ENCODE measurements at places on chromosomes 6 and 20.

DNA sequence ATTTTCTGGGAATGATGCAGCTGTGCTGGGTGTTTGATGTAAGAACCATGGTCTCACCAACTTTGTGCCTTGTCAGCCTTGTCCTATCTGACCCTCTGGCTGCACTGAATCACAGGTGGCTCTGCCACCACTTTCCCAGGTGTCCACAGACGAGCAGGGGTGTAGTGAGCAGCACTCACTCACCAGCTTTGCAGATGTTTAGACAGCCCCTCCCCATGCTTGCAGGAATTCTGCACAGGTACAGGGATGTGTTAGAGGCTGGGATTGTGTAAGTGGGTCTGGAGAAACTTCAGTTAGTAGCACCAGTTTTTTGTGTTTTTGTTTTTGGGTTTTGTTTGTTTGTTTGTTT lies 88.2 kb upstream of the NAA20 start:
- no peak for DNase-seq

GRCh38 chr6:4185846-4186245 lies 50.5 kb upstream of the ECI2 start:
- DNase-seq, result no peak

- no peak for DNase-seq
These were observed 37.0 kb downstream of the DYNLT1 start for GRCh38 chr6:158607411-158608170.

DNA sequence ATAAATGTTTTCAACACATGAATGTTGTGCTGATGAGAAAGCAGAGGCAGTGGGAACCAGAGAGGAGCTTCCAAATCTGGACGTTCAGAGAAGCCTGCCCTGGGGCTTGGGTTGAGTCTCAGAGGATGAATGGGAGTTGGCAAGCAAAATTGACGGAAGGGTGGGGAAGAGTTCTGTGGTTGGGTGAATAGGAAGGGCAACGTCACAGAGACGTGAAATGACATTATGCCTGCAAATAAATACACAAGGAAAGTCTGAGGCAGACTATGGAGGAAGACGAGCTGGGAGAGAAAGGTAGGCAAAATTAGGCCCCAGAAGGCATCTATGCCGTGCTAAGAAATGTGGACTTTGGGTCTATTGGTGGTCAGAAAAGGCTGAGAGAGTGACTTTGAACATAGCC lies 25.2 kb upstream of the SGK1 start:
- no peak for DNase-seq

DNA sequence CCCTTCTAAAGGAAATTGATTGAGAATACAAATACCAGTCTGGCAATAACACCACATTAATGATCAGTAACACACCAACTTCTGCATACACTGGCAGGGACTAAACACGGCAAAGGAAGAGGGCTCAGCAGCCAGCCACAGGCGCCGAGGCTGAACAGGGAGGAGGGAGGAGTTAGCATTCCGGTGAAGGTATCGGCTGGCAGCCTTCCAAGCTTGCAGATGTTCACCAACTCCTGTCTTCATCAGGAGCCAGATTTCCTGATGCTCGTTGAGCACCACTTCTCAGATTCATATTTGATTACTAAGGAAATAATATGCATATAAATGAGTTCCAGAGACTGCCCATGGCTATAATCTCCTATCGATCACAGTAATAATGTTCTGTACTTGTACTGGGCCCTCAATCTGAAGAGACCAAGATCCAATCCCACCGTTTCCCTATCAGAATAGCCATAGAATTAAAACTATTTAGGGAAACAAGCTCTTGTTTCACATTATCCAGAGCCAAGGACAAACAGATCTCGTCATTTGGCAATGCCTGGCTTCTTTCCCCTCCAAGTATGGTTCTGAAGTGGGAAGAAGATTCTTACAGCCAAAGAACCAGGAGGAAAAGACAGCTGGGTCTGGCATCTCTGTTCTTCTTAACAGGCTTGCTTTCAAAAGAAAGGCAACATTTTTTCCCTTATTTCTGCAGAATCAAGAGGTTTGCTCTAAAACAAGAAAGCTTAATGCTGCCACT lies 42.2 kb downstream of the GFOD1 start:
- no peak for DNase-seq

- no peak for DNase-seq
These were observed 52.8 kb upstream of the BMP6 start for GRCh38 chr6:7673063-7673536.

- DNase-seq, result no peak
These were observed 3.6 kb upstream of the SLC17A4 start for GRCh38 chr6:25750906-25751305.

DNA sequence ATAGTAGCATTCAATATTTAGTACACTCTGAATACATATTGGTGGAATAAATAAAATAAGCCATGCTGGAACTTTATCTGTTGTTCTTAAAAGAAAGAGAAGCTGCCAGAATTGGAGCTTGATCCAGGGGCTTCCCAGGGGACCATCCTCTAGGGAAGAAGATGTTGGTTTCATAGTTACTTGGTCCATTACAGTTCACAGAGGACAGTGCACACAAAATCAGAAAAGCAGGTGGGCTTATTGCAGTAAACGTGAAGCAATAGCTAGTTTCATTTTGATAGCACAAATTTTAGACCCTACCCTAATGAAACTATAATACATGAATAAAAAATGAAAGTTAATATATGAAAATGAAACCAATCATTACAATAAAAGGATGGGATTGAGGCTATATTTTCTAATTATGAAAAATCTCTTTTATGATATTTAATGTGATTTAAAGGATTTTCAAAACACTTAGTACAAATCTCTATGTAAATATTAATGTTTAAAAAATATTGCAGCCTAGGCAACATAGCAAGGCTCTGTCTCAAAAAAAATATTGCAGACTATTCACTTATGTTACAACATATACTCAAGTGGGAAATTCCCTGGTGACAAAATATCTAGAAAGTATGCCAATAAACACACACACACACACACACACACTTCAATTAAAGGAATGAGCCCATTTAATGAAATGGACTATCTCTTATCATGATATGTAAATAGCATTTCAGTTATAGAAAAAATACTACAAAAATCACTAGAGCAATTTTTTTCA lies 227.0 kb upstream of the MARCKS start:
- DNase-seq, result no peak

DNA sequence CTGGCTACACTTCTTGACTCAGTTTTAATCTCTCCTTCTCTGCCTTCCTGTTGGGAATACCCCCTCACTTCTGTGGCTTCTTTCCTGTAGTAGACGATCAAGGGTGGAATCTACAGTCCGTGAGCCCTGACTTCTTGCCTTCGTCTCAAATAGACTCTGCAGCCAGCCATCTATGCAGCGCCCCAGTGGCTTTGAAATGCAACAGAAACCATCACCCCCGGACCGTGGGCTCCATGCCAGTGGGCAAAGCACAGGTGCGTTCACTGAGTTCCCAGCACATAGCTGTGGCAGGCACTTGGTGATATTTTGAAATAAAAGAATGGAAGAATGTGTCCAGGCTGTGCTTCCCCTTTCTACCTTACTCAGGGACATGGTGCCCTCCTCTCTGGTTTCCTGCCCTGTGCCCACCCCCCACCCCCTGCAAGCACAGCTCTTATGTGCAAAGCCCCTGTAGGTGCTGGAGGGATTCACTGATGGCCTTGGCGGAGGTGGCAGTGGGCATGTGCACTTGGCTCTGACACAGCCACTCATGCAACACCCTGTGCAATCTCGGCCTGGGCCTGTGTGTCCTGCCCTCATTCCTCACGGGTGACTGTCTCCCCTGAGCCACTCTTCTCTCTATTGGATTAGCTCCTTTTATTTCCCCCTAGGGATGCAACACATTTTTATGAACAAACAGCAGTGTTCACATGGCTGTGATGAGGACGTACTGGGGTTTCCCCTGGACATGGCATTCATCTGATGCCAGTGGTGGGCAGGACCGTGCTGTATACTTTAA lies 5.5 kb upstream of the CDSN start:
- DNase-seq, result no peak

DNA sequence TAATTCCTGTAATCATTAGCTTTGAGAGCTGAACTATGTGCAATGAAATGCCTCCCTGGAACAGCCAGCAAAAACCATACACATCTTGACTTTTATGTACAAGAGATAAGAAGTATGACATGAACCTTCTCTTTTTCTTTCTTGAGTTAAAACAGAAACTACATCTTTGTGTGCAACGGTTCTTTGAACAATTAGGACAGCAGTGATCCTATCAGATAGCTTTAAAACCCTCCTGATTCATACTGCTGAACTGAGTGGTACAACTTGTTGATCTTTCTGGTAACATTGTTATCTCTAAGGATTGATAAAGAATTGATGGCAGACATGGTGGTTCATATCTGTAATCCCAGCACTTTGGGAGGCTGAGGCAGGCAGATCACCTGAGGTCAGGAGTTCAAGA lies 43.4 kb downstream of the TRAF3IP2 start:
- no peak for DNase-seq

DNA sequence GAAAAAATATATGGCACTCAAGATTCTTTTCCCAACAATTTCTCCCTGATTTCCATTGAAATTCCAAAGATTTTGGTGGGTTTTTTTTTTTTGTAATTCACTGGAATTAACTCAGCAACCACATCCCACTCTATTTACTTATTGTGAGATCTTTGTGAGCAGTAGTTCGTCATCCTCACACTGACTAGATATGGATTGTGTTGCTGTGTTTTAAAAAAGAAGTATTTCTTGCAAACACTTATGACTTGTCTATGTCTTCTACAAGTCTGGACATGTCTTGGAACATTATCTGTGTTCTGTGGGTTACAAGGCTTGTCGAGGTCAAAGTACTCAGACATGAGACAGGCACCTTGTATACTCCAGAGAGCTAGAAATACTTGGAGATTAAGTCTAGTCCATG lies 7.3 kb upstream of the TENT5A start:
- no peak for DNase-seq

- no peak for DNase-seq
These were observed 9.1 kb downstream of the CASS4 start for GRCh38 chr20:56420940-56421688.

Measured in stimulated activated CD4-positive, alpha-beta T cell treated with anti-CD3 and anti-CD28 coated beads, Interleukin-1b, Interleukin-23, amount 100 ng/mL, for 1 hour (primary cell).